ENCODE measurements at places on chromosomes 6 and 20.

- no peak for DNase-seq
Observed at GRCh38 chr6:54060286-54060685, 51.0 kb upstream of the MLIP start.

GRCh38 chr6:163726037-163726695 lies 311.6 kb downstream of the QKI start:
- DNase-seq, result no peak

- DNase-seq, result no peak
Observed at GRCh38 chr6:168035661-168036545, 38.4 kb downstream of the KIF25 start.

- no peak for DNase-seq
Observed at GRCh38 chr6:34953061-34954025, 64.3 kb downstream of the ANKS1A start.
